NCI-H2081 (cell line): ENCODE measurements at places on chromosomes 1 and 21.

GRCh38 chr1:109467301-109467777, 993 bp downstream of the SYPL2 start:
- DNase-seq, result no peak

DNA sequence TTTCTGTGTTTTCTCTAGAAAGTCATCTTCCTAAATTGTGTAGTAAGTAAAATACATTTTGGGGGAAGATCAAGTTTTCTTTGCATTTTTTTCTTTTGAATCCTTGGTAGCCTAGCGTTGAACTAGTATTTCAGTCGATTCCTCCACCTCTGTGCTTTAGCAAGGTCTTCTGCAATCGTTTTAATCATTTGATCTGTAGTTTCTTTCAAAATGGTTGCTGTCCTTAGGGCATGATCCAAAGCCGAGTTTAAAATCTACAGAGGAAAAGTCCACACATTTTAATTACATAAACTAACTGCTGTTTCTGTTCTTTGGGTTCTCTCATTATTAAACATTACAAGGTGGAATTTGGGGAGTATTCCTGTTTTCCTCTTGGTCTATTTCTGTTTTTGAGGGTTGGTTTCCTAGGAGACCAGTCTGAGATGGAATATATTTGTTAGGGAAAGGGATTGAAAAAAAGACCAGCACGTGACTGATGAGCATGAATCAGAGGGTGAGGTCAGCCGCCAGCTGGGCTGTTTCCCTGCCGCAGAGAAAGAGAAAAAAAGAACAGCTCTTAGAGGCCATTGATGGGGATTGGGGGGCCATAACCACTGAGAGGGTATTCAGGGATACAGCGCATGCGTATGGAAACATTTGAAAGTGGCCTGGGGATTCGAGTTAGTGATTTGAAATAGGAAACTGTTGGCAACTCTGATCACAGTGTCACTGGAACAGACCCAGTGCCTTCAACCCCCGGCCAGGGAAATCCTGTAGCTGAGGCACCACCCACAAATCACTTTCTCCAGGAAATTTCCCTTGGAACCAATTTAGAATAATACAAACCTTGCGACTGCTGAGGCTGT, 40.6 kb downstream of the AKNAD1 start:
- peak; percentile 4 for DNase-seq

DNA sequence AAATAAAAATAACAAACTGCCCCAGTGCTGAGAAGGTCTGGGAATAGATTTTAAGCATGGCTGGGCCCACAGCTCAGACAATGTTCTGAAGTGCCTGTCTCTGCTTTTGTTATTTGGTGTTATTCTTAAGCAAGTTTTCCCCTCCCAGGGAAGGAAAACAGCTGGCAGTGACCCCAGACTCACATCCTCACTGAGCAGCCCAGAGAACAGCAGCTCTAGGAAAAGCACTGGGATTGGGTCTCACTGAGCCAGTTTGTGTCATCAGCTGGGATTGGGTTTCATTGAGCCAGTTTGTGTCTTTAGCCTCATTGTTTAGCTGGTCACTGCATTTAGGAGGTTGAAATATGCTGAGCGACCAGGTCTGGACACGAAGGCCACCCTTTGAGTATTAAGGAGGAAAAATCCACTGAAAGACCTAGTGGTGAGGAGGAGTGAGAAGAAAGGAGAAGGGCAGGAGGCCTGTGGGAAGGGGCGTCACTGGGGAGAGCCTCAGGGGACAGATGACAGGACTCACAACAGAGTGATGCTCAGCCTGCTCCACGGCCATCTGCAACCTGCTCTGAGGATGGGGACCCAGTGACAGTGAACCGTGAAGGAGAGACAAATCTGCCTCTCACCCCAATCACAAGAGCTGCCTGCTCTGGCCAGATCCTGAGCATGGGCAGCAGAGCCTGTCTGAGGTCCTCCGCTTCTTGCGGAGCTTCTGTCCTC, 103.8 kb downstream of the TOMM20 start:
- no peak for DNase-seq

DNA sequence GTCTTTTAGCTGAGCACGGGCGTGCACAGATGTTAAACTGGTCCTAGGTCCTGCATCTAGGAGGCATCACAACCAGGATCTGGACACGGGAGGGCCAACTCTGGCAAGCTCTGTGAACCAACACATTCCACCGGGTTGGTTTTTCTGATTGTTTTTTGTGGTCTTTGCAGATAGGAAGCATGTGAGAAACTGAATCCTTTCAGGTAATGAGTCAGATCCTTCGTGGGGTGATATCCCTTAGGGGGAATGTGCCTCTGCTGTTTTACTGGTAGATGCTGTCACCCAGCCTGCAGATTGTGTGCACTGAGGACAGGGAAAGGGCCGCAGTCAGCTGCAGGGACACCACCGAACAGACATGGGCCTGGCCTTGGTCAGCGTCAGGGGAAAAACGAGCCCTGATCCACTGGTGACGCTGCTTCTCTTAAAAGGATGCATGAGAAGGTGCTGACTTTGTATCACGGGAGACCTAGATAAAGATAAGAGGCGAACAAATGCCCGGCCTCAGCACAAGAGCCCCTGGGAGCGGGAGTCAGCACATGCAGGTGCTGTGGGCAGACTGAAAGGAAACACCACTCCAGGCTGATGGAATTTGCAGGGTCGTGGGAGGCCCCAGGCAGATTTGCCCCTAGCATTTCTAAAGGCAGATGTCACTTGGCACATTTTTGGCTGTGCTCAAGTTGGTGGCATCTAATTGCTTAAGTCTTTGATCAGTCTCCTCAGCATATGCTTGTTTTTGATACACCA, 51.1 kb downstream of the DOP1B start:
- DNase-seq, result no peak

DNA sequence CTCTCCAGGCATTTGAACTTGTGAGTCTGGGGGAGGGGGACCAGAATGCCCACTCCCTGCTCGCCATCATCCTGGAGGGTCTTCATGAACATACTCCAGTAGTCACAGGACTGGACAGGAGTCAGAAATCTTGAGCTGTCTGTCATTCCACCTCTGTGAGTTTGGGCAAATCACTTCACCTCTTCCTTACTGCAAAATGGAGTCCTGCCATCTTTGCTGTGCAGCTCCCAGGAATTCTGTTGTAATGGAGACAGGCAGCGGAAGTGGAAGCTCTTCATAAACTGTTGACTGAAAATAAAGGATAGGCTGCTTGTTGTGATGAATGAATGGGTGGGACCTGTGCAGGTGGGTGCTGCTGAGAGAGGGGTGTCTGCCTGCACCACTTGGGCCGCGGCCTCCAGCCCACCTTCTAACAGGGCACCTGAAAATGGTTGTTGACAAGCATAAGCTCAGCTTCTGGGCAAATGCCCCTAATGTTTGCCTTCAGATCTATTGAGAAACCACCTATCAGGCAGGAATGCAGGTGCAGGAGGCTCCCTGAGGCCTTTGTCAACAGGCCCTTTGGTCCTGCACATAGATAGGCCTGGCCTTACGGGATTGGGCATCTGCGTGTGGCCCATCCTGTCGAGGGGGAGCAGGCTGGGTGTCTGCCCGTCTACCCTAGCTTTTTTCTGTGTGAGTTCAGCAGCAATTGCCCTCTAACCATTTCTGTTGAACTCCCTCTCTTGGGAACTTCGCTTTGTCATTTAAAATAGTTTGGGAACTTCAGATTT, 321.0 kb downstream of the RPS6KC1 start:
- peak; percentile 82 for DNase-seq

- DNase-seq, result no peak
These were observed 33.4 kb downstream of the DOCK7 start for GRCh38 chr1:62654744-62655143.

GRCh38 chr1:200252531-200252930, 157.3 kb downstream of the ZNF281 start:
- no peak for DNase-seq

GRCh38 chr1:93081716-93082115, 2.6 kb downstream of the MTF2 start:
- DNase-seq, result no peak

DNA sequence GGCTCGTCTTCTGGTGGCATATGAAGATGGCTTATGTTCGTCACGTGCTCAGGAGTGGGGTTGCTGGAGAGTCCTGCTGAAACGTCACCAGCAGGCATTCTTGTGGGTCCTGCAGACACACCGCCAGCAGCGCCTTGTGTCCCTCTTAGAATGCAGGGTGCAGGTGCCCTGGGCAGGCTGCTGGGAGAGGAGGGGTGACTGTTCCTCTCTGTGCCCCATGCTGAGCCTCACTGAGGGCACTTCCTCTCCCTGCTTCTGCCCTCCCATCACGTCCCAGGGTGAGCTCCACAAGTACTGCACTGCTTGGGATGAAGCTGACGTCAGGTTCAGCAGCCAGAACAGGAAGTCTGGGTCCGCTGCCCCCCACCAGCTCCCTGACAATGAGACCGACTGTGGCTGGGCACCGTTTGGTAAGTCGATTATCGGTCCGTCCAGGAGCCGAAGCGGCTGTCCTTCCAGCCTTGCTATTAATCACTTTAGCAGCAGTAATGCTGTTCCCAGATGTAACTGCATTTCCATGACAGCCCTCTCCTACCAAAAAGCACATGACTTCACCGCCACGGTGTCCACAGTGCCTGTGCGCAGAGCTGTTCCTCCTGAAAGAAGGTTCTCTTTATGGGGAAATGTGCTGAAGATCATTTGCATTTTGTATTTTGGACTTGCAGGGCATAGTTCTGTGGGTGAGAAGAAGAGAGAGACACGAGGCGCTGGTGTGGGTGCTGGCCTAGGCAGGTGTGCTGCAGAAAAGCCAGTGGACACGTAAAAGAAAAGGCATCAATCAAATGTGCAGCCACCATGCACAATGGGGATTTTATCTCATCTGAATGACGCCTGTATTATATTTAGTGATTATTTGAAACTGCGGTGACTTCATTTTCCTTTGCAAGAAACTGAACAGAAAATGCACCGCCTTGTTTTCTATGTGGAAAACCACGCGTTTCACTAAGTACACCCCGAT, 21.0 kb downstream of the SLC37A1 start:
- DNase-seq, result peak; percentile 66

DNA sequence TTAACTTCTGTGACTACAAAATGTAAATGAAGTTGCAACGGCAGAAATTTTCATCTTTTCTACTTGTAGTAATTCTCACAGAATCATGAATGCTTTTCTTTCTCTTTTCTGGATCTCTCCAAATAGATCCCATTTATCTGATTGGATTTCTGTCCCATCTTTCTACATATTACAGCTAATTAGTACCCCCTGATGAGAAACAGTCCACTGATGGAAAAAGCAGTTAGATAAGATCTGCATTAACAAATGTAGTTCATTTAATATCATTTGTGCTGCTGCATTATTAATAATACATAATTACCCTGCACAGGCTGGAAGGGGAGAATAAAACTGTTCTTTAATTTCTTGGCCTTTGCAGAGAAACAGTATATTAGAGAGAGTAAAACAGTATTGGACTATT, 289.3 kb downstream of the TTLL7 start:
- no peak for DNase-seq

- DNase-seq, result no peak
These were observed 8.3 kb downstream of the WARS2 start for GRCh38 chr1:119132179-119132578.

DNA sequence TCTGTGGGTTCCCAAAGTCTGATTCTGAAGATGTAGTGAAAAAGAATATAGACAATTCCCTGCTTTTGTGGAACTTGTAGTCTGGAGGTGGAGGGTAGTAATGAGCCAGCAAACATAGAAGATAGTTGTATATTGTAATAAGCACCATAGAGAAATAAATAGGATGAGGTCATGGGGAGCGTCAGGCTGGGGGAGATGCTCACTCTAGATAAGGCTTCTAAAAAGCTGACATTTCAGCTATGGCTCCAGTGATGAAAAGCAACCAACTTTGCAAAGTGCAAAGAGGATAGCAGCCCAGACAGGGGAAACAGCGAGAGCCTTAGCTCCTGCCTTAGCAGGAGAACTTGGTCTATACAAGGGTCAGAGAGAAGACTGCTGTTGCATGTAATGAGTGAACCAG, 98.0 kb upstream of the RALGPS2 start:
- DNase-seq, result no peak

DNA sequence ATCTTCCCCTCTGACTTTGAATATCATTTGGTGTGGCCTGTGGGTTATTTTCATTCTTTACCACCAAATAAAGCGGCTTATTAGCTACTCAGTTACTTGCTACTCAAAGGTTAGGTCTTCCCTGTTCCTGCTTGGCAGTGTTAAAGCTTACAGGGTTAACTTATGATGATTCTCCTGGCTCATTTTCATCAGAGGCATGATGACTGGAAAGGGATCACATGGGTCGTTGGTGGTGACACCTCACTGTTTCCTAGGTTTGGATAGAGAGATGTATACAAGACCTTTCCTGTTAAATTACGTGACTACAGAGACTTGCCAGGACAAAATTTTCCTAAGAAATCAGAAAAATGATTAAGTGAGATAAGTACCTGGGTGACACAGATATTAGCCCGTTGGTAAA, 27.4 kb downstream of the MRPS6 start:
- DNase-seq, result no peak

DNA sequence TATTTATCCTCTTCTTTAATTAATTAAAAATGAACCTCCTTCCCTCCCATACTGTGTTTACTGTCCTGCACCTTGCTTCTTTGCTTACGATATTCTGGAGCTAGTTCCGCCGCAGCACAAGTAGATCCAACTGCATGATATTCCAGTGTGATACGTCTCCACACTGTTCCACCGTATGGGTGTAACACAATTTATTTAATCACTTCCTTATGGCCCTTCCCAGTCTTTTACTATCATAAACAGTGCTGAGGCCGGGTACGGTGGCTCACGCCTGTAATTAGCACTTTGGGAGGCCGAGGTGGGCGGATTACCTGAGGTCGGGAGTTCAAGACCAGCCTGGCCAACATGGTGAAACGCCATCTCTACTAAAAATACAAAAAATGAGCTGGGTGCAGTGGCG, 25.7 kb downstream of the CNST start:
- no peak for DNase-seq

- peak; percentile 43 for DNase-seq
These were observed 42.9 kb upstream of the LGALS8 start for GRCh38 chr1:236480758-236481436.

GRCh38 chr1:167713330-167714081, 8.3 kb upstream of the MPZL1 start:
- DNase-seq, result no peak

- DNase-seq, result no peak
These were observed 6.8 kb upstream of the EPS8L3 start for GRCh38 chr1:109770331-109771095.

- no peak for DNase-seq
These were observed 32.3 kb downstream of the ERRFI1 start for GRCh38 chr1:7993593-7994479.

GRCh38 chr1:30047576-30047975, 675.8 kb downstream of the MATN1 start:
- DNase-seq, result no peak

DNA sequence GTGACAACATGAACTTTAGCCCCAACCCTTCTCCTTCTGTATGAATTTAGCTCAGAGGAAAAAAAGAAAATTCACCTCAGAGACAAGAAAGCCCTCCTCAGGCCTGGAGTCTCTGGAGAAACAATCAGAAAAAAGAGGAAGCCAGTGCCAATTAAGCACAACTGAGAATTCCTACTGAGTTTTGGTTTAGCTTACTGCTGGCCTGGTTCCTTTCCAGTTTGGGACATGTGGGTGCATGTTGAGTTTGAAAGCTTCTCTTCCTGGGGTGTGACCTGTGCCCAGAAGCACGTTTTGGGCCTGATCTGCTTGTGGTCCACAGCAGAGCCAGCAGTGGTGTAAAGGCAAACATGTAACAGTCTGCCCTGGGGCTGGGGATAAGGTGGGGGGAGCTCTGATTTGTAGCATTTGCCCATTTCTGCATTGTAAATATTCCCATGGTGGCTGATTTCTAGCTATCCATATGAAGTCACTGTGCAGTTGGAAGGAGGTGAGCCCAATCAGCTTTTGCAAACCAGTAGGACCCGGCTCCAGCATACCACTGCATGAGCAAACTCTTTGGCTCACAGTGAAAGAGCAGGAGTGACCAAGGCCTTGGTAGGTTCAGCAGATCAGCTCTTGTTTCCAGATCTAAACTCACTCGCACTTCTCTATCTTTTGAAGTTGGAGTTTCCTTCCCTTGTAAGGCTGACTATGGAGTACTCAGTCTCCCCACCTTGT, 4.7 kb upstream of the THEM5 start:
- DNase-seq, result no peak
